NCI-H1105 treated with DMSO at 0.1 percent for 48 hours (cell line): ENCODE measurements at places on chromosomes 1 and 21.

DNA sequence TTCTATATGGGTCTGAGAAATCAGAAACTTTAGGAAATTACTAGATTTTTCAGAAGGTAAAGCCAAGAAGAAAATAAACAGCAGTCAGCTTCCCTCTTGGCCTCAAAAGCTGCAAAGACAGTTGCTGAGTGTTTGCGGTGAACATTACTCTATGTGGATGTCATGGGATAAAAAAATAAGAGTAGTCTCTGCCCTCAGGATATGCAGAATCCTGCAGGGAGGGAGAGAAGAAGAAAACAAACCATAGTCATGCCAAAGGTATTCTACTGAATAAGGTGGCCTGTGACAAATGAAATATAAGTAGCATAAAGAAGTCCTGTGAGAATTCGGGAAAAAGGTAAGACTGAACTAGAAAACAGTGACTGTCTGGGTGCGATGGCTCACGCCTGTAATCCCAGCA lies 19.0 kb downstream of the YARS1 start:
- DNase-seq: no peak

- peak; percentile 1 for DNase-seq
These were observed 200.4 kb downstream of the DNM3 start for GRCh38 chr1:172041742-172042141.

DNA sequence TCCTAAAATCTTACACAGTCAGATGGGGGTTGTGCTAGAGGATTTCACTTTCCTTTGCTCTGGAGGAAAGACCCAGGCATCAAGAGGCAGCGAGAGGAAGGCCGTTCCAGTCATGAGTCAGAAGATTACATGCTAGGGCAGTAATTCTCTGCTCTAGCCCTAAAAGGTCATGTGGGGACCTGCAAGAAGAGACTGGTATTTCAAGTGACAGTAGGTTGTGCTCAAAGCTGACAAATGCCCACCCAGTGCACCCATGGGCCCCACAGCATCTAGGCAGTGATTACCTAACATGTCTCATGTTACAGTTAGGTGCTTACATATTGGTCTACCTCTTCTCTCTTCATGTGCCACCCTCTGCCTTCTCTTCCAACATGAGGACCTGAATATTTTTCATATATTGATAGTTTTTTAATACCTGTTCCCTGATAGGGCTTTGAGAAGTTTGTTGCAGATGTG lies 99.7 kb upstream of the BEND5 start:
- no peak for DNase-seq

DNA sequence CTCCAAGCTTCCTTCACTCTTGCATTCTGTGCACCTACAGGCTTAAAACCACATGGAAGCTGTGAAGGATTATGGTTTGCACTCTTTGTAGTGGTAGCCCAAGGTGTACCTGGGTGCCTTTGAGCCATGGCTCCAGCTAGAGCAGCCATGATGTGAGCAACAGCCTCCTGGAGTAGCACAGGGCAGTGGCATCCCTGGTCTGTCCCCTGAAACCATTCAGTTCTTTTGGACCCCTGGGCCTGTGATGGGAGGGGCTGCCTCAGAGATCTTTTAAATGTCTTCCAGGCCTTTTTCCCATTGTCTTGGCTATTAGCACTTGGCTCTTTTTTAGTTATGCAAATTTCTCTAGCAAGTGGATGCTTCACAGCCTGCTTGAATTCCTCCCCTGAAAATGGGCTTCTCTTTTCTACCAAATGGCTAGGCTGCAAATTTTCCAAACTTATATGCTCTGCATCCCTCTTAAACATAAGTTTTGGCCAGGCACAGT lies 47.4 kb downstream of the CLCA4 start:
- DNase-seq: no peak

DNA sequence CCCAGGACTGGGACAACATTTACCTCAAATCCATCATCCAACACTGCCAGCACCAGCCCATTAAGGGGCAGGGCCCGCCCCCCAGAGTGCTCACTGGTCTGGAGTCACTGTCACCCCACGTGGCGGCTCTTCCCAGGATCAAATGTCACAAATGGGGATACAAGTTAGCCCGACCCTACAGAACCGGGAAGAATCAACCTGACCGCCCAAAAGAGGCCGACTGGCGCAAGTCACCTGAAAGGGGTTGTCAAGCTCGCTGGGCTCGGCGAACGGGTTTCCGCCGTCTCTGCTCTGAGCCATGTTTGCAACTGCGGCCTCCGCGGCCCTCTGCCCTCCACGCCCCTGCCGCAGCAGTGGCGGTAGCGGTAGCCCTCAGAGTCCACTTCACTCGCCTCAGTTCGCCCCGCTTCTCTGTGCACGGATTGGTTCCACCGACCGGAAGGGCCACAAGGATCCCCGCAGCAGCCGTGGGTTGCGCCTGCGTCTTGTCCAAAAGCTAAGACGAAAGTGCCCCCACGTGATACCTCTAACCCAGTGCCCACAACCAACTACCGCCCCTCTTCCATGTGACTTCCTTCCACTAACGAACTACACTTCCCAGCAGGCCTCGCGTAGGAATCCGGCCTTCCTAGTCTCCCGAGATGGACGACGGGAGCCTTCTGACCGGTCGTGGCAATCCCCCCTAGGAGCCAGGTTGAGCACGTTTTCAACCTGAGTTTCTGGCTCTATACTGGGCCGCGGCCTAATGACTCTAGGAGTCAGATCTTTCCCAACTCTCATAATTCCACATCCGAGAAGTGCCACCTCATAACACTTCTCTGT lies at the start of gene SCAMP3:
Gene SCAMP3 (minus strand): TSS at position 509 of the 822 bp plus-strand sequence. CDS start 209 bp downstream, at position 300.
- DNase-seq: peak; percentile 98

- DNase-seq: no peak
These were observed 24.8 kb upstream of the GFI1 start for GRCh38 chr1:92511541-92511940.

GRCh38 chr1:163178628-163179027 lies 24.1 kb downstream of the RGS5 start:
- no peak for DNase-seq

DNA sequence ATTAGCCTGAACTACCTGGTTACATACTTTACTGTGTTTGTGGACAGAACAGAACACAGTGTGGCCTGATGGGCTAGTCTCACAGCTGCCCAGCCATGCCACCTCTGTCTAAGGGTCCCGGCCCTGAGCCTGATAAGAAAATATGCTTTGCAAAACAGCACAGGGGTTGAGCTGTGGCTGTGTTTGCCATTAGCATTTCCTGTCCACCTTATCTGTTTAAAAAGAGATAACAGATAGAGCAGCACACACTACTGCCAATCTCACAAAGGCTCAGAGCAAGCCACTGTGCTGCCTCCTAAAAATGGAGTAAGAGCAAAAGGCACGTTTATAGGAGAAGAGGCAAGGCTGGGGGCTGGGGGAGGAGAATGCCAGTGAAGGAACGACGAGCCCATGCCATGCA lies 95.0 kb downstream of the SUSD4 start:
- no peak for DNase-seq
